ENCODE measurements at places on chromosomes 2 and 18.

DNA sequence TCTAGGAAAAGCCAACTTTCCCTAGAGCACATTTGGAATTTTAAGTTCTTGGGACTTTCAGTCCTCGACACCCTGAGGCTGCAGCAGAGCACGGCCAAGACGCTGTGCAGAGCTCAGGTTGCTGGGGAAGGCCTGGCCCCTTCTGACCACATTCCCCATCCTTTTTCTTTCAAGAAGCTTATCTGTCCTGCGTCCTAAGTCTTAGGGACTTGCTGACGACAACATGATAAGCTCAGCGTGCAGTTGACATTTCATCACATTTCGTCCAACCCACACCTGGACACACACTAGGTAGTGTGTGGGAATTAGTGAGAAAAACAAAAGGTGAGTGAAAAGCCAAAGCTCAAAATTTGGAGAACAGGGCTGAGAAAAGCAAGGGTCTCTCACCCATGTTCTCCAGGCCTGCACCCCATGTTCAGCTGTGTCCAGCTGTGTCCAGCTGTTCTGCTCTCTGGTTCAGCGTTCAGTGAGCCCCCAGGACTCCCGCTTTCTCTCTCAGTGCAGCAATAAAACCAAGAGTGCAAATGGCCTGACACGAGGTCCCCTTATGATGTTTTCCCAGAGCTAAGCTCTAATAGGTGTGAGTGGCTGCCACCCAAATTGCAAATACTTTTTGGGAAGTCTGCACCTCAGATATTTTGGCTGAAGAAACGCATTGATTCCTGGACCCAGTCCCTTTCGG lies 101.9 kb downstream of the RGPD3 start:
- no peak for DNase-seq

DNA sequence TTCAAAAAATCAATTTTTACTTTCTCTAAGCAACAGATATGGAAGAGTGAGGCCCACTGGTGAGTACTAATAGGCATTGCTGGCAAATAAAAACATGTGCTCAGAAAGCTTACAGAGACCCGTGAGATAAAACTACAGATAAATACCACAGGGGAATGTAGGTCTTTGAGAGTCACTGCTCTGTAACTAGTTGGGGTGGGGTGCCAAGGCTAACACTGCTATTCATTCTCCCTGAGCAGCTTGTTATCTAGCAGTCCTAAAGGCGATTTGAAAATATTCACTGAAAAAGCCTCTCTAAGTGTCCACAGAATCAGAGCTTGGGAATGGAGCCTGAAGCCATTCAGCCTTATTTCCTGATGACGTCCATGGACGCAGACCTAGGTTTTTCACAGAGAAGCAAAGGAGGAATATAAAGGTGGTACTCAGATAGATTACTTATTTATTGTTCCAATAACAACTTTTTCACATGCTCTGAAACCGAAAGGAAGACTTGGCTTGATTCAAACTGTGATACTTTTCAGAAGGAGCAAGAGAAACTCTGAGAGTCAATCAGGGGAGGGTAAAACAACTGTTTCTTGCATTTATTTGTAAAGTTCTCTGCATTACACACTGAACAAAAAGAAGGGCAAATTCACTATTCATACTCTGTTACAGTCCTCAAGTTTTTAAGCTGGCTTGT lies 188.4 kb downstream of the PPP1R1C start:
- no peak for DNase-seq

- DNase-seq = no peak
Measured at GRCh38 chr2:128662051-128662471, 343.4 kb upstream of the HS6ST1 start.

GRCh38 chr2:41387519-41387918 lies 660.3 kb upstream of the PKDCC start:
- DNase-seq = no peak

DNA sequence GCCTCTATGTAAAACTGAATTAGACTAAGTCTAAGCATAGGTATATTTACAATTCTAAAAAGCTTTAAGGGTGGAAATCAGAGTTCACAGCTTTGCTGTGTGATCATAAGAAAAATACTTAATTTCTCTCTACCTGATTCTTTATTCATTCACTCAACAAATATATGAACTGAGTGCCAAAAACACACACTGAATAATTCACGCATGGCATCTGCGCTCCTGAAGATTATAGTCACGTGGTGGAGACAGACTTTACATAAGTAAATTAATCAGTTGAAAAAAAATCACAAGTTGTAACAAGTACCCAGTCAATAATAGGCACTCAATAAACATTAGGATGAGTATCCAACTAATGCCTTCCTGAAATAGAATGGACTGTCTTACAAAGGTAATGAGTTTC lies 351.6 kb downstream of the METTL4 start:
- no peak for DNase-seq

DNA sequence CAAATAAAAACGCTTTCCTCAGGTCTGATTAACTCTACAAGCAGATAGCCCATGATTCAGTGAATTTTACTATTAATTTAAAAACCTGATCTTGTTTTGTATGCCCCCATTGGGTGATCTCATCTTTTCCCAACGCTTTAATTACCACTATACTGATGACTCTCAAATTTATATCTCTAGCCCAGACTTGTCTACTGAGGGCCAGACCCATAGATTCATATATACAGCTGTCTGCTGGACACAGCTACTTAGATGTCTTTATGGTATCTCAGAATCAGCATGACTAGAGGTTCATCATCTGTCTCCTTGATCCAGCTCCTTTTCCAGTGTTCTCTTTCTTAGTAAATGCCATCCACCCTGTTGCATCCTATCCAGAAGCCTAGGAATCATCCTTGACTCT lies 33.8 kb downstream of the TAF1B start:
- DNase-seq = no peak

DNA sequence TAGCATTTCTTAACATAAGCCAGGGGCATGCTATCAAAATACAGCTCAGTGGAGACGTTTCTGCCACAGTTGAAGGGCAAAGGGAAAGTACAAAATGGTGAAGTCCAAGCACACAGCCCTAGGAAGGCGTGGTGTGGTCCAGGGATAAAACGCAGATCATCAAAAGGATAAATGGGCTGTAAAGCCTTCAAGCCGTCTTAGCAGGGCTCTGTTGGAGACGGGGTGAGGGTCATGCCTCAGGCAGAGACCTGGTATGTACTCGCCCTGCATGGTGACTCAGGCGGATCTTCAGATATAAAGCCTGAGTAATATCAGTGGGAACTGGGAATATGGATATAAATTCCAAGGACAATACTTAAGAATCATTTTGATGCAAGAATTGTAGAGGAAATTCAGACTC lies 61.2 kb downstream of the NGEF start:
- DNase-seq = no peak

GRCh38 chr18:7946734-7947377 lies 379.7 kb downstream of the PTPRM start:
- peak; percentile 52 for DNase-seq

GRCh38 chr18:76827205-76828200 lies 5.1 kb downstream of the ZNF236 start:
- DNase-seq = no peak

- peak; percentile 71 for DNase-seq
Measured at GRCh38 chr2:2291500-2292260, 39.4 kb downstream of the MYT1L start.

- DNase-seq = no peak
Measured at GRCh38 chr18:71986351-71987050, 557.6 kb downstream of the CBLN2 start.

- no peak for DNase-seq
Measured at GRCh38 chr18:45012286-45012685, 331.6 kb downstream of the SETBP1 start.

GRCh38 chr2:61786876-61787275 lies 67.0 kb downstream of the FAM161A start:
- no peak for DNase-seq

DNA sequence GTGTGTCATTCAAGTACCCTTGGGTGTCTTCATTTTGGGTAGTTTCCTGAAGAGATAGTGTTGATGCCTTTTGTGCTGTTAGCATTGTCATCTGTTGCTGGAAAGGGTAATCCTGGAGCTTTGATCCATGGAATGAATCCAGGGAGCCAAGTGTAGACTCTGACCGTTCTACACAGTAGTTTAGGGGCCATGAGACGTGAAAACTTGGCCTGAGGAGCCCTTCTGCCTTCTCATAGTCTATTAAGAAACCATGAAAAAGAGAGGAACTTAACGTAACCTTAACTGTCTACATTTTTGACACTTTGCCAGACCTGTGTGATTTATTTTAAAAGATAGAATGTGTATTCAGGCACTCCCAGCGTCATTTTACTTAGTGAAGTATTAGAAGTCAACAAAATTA lies 194.0 kb downstream of the BABAM2 start:
- DNase-seq = no peak

DNA sequence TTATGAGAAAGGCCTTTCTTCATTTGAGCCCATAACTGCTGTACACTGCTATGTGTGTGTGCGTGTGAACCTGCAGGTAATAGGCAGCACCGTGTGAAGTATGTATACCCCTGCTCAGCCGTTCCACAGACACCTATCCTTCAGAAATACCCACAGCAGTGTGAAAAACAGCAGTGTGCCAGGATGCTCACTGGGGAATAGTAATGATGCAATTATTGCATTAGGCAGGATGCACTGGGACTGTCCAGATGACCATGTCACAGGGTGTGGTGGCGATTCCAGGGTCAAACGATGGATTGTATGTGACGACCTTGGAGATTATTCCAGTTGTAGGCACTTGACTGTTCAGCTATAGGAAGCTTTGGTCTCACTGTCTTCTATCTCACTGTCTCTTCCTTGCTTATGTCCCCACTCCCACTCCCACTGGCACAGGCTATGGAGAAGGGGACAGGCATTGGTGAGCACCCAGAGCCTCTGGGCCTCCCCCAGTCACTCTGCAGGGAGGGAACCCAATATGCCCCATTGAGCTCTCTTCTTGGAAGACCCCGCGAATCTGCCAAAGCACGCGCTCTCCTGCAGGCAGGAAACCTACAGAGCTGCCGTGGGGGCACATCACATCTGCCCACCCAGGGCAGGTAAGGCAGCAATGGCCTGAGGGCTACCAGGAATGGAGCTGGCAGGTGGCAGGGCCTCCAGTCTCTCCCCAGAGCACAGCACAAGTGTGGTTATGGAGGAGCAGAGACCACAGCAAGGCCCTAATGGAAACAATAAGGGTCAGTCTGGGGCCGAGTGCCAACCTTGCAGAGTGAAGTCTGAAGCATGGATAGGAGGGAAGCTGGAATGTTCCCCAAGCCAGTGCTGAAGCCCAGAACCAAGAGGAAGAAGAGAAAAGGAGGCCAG lies 518.9 kb upstream of the RAB6C start:
- DNase-seq = no peak

GRCh38 chr2:149388120-149388816 lies 57.9 kb downstream of the LYPD6 start:
- no peak for DNase-seq

DNA sequence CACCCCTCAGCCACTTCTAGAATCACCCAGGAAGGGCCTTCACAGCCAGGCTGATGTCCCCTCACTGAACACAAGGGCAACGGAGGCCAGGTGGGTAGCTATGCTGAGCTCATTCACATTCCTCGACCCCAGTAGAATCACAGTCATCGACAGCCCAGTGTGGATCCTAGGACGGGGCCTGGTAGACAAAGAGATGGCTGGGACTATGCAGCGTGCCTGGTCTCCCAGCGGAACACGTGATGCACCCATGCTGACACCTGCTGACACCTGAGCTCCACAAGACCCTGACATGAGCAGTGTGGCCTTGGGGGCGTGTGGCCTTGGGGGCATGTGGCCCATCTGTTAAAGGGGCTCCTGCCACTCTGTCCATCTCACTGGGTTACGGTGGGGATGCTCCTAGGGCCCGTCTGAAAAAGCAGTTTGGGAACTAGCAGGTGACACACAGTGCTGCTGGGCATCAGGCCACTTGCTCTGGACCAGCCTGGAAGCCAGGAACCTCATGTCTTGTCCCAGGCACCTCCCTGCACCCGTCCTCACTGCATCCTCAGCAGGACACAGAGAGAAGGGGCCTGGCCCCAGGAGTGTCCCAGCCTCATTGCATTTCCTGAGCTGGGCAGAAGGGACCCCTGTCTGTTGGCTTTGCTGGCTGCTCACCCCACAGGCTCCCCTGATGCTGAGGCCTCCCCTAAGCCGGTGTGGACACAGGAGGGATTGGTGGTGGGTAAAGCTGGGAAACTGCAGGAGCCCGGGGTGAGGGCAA lies 9.7 kb downstream of the ECEL1 start:
- no peak for DNase-seq

DNA sequence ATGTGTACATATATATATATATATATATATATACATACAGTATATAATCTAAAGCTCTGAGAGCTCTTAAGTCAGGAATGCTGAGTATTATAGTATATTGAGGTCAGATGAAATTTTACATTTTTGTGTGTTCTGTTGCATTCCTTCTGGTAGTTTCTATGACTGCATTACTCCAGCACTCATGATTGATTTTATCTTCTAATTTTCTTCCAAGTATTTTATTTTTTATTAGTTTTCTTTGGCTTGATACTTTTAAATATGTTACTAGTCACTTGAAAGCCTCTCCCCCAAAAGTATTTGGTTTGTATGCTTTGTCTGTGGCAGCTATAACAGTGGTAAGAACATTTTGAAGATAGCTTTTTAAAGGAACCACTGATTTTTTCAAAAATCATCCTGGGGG lies 25.0 kb downstream of the METTL21A start:
- no peak for DNase-seq
